ENCODE measurements at places on chromosomes 2 and 18.

GRCh38 chr2:69911985-69912563, 2.8 kb upstream of the MXD1 start:
- peak; percentile 79 for DNase-seq

GRCh38 chr2:175575346-175576258, 394.1 kb upstream of the ATP5MC3 start:
- no peak for DNase-seq

DNA sequence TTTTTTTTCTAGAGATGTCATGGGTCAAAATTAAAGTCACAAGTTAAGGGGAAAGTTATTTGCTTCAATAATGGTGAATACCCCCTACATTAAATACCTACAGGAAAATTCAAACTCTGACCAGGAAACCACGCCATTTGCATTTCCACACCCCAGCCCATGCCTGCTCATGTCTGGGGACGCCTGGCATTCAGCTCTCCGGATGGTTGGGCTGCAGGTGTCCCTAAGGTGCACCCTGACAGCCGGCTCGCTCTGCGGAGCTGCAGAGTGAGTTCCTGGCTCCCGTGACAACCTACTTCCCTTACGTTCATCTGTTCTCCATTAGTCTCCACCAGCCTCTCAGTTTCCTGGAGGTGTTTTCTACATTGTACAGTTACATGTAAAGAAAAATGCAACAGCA, 122.7 kb upstream of the RIOK3 start:
- no peak for DNase-seq

DNA sequence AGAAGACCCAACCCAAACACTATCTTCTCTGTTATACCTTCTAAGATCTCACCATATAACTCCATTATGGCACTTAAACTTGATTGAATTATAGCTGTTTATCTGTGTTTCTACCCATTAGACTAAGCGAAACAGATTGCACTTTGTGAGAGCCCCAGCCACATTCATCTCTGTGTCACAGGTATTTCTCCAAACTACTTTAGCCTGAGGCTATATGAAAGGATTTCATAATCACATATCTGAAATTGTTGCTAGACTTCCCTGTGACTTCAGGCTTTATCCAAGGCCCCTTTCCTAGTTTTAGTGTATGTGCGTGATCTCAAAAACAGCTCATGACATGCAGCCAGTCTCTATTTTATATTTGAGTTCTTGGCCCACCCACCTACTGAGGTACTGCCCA, 745.0 kb upstream of the ACVR2A start:
- DNase-seq: peak; percentile 19

GRCh38 chr2:24313744-24314632, 46.3 kb downstream of the ITSN2 start:
- peak; percentile 71 for DNase-seq

DNA sequence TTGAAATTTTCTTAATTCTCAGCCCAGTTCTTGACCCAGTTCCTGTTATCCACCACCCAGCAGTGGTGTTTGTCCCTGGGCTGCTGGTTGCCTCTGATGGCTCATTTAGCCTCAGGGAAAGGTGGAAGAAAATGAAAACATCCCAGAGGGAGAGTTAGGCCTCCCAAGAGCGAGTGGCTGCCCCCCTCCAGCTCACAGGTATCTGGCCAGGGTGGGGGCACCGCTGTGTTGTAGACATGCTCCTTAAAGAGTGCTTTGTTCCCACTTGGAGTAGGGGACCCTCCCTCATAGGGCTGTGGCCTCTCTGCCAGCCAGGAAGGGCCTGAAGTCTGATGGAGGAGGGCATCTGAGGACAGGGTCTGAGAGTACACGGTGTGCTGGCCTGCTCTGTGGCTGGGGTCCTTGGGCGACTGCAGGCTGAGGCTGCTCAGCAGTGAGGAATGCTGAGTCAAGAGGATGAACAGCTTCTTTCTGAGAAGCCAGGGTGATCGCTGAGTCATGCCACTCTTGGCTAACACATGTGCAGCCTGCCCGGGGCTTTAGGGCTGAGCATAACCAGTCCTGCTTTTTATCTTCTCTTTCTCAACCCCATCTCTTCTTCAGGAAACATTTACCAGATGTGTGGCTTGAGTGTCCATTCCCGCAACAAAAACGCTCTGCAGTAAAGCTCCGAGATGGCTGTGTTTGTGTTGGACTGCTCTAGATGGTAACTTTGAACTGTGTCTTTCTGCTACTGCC, 72.3 kb downstream of the IL1R2 start:
- peak; percentile 99 for DNase-seq

- DNase-seq: peak; percentile 76
Observed at GRCh38 chr2:38535744-38536506, 66.8 kb downstream of the HNRNPLL start.

- no peak for DNase-seq
Observed at GRCh38 chr2:22701561-22702160, 683.3 kb upstream of the KLHL29 start.

GRCh38 chr18:51028201-51028805, 1.7 kb upstream of the SMAD4 start:
- peak; percentile 27 for DNase-seq

GRCh38 chr2:5367321-5367720, 324.9 kb upstream of the SOX11 start:
- DNase-seq: no peak

DNA sequence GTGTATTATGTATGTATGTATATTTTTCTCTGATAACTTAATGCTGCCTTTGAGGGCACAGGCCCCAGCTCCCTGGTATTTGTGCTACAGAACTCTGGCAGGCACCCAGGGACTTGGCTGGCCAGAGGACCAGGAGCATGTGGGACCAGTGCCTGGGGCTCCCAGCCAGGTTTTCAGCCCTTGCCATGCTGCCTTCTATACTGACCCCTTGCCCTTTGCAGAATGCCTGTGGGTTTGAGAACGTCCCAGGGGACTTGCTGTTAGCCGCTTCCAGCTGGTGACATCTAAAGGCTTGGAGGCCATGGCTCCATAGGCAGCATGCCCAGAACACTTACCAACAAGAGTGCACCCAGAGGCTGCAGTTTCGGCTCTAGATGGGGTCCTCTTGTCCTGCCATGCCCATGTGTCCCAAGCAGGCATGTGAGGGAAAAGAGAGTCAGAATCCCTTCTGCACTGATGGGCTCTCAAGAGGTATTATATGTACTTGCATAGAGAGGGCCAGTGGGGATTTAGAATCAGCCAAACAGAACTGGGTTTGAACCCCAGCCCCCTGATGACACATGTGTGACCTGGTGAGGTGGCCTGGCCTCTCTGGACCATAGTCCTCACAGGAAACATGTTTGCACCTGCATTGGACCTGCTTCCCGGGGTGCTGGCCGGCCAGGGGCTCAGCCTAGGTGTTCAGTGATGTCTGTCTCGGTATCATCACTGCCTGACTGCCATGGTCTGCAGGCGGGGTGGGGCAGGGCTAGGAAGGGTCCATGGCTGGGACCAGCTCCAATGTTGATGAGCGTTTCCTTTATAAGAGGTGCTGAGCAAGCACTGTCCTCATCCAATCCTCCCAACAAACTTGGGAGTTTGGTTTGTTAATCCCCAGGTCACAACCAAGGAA, 119.2 kb upstream of the FHL2 start:
- no peak for DNase-seq

DNA sequence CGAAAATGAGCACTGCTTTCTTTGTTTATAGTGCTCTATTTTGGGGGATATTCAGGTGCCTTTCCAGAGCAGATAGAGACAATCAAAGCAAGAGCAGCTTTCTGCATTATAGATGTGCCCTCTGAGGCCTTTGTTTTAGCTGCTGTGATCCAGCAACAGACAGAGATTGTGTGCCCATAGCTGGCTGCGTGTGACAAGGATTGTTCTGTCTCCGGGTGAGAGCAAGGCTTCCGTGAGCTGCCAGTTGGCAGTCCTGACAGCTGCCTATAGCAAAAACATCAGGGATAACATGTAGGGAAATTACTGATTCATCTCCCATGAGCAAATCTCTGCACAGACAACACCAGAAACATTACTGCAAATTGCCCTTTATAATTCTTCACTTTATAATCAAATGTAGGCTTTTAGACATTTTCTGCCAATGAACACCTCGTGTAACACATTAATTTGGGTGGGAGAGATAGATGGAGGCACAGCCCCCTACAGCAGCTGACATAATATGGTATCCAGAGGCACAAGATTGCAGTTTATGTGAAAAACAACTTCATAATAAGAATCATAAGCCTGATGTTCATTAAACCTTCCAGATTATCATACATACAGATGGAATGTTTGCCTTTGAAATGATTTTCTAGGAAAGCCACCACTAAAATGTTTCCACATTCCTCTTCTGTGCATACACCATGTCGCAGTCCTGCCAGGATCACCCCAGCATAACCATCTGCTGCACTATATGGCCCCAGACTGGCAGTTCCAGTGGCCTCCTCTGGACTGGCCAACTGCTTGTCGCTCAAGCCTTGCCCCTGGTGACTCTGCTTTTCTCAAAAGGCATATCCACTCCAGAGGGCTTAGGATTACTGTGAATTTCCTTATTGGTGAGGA, 131.2 kb downstream of the TRIB2 start:
- DNase-seq: no peak

- no peak for DNase-seq
Observed at GRCh38 chr2:112345030-112346027, 69.9 kb downstream of the ZC3H6 start.

GRCh38 chr2:11945139-11946126, 199.0 kb downstream of the LPIN1 start:
- DNase-seq: peak; percentile 46

GRCh38 chr2:162342321-162342720, 1.6 kb upstream of the GCA start:
- no peak for DNase-seq

GRCh38 chr2:55010149-55010591, 40.1 kb downstream of the RTN4 start:
- no peak for DNase-seq

DNA sequence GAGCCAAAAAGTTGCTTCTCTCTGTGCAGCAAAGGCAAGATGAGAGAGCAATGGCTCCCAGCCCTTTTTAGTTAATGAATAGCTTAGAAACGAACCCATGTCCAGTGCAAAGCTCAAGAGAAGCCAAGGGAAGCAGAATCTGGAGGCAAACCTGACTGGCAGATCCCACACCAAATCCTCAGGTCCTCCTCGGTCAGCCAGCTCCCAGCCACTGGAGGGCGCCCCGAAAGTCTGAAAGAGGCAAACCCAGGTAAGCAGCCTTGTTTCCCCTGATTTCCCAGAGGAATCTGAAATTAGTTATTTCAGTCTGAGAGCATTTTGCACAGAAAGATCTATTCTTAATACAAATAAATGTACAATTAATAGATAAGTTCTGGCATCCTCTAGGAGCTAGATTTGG, 71.3 kb upstream of the PID1 start:
- DNase-seq: peak; percentile 54

- DNase-seq: no peak
Observed at GRCh38 chr2:64624108-64624610, 29.6 kb downstream of the SERTAD2 start.

GRCh38 chr18:59238385-59238784, 18.4 kb downstream of the GRP start:
- peak; percentile 20 for DNase-seq

All from ELR (cell line).